ENCODE measurements at places on chromosomes 5 and 9. TPM values are rescaled to one million over a fixed set of nuclear protein-coding genes. Genes with fewer than 3 reads are reported as not detected.
A peak's percentile ranks its signal among the peaks of the same experiment; 100 is the strongest.

DNA sequence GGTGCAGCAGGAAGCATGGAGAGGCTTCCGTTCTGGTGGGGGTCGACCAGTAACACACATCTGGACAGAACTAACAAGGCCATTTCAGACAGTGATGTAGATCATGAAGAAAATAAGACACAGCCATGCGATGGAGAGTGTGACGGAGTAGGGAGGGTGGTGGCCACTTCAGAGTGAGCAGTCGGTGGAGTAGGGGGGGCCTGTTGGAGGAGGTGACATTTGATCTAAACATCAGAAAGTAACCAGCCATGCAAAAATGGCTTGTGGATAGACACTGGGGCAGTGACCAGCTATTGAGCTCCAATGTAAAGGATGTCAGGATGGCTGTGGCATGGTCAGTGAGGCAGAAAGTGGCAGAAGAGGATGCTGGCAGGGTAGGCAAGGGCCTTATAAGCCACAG lies 65.9 kb downstream of the PPARGC1B start:
- no peak for DNase-seq

DNA sequence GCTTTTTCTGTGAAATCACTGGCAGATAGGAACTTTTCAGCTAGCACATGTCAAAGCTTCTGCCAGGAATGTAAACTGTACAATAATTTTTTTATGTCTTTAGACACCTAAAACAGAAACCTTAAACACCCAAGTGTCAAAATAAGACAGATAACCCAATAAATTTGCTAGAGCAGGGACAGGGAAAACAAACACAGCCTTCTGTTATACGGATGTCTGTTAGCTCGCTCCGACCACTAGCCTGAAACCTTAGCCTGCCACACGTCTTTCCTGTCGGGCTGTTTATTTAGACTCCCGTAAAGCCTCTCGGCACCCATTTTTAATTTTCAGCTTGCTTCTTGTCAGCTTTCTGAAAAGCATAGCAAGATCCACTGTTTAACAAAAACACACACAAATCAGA lies 355.4 kb upstream of the SLC24A2 start:
- DNase-seq, result no peak

DNA sequence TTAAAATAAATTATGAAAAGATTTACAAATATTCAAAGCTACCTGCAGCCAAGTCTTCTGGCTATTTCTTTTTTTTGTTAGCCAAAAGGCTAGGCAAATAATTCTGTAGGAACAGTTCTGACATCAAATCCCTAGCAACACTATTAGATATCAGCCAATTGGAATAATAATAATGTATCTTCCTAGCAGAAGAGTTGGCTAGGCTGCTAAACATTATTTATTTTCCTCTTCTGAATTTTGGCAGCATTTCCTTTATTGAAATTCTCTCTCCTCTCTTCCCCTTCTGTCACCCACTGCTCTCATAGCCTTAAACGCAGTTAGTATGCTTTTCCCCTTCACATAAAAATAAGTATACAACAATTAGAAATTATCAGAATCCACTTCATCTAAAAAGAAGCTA lies 42.6 kb downstream of the ZDHHC21 start:
- no peak for DNase-seq

- peak; percentile 31 for DNase-seq
These were observed 158.0 kb downstream of the DEPDC1B start for GRCh38 chr5:60541980-60542379.

- DNase-seq, result no peak
These were observed 344.8 kb upstream of the RPS23 start for GRCh38 chr5:82622711-82623514.

- DNase-seq, result no peak
These were observed 4.8 kb downstream of the KIAA0825 start for GRCh38 chr5:94613583-94613982.

- DNase-seq, result peak; percentile 83
These were observed at the start of gene MAPK9 for GRCh38 chr5:180291943-180292831. MAPK9 (minus strand) TSS chr5:180292083; CDS start chr5:180280561, 11,522 bp downstream.

DNA sequence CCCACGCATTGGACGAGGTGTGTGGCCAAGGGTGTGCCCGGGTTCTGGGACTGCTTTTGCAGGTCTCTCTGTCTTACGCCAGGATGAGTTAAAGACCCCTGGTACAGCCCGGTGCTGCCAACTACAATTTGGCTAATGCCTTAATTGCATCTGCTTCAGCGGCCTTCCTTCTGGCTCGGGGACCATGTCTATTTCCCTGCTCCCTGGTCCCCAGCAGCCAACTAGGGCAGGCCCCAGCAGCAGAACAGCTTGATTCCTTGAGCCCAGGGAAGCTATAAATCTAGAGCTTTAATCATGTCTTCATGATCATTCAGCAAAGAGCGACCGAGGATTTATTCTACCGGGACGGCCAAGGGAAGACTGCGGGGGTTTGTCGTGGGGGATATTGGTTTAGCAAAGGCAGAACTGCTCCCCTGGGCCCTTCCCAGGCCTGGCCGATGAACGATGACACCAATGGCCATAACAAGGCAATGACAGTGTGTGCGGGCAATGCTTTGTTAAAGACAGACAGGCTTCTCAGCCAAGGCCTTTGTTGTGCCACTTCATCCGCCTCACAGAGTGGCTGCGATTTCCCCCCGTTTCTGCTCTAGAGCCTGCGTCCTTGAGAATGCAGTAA lies 51.4 kb downstream of the CFAP77 start:
- DNase-seq, result no peak

GRCh38 chr9:84057662-84058061 lies 77.1 kb downstream of the RMI1 start:
- no peak for DNase-seq

- DNase-seq, result peak; percentile 68
These were observed 18.3 kb upstream of the PHYHD1 start for GRCh38 chr9:128902351-128903078.

GRCh38 chr5:141585594-141585993 lies 33.2 kb downstream of the DIAPH1 start:
- DNase-seq, result no peak

- no peak for DNase-seq
These were observed 24.4 kb upstream of the GRPEL2 start for GRCh38 chr5:149320791-149321330.

- peak; percentile 48 for DNase-seq
These were observed 401.3 kb downstream of the ENC1 start for GRCh38 chr5:74239261-74239660.

- no peak for DNase-seq
These were observed 40.0 kb upstream of the CDK5RAP2 start for GRCh38 chr9:120619751-120620655.

GRCh38 chr5:50856401-50857119 lies 190.1 kb downstream of the PARP8 start:
- DNase-seq, result no peak

DNA sequence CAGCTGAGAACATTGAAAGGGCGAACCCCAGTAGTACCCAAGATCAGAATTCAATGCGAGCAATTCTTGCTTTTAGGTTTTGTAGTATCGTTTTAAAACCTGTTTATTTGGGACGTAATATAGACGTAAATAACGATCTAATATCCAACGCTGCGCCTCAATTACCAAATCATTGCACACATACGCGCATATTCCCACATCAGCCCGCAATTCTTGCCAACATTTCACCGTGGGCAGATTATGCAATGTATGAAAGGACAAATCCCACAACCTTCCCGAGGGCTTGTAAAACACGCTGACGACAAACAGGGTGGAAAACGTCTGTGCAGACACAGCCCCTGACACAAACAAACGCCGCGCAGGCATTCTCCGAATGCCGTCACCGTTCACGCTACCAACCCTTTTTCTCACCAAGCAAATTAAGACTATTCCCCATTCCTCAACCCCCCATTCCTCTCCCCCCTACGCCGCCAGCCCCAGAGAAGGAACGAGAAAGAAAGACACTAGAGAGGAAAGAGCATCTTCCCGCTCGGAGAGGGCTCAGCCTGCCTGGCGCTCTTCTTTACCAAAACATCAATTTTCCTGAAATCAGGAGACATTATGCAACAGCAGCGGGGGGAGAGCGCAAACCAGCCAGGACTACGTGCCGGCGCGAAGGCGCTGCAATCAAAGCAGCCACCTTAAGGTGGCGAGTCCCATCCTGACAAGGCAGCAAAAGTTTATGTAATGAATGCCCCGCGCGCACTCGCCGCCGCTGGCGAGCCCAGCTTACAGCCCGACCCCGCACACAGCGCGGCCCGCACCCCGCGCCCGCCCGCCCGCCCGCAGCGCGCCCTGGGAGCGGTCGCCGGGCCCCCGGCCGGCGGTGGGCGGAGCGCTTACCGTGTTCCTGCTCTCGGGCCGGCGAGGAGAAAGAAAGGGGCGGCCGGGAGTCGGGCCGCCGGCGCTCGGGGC lies 597 bp downstream of the NFIL3 start:
- peak; percentile 93 for DNase-seq

- DNase-seq, result no peak
These were observed 14.7 kb downstream of the SLC45A2 start for GRCh38 chr5:33969572-33970452.

GRCh38 chr5:67149057-67149950 lies 47.3 kb downstream of the CD180 start:
- DNase-seq, result no peak

DNA sequence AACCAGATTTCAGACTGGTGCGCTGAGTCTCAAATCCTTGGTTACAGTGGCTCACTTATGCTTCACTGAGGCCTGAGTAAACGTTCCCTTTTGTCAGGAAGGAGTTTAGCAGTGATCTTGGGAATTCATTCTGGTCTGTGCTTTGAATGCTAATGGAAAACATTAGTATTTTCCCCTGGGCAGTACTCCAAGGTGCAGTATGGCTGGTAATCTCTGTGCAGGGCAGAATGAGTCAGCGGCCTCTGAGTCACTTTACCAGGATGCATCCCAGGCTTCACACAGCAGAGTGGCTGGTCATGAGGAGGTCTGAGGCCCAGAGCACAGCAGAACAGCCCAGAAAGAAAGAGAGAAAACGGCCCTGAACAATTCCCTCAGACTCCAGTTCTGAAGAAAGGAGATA lies 54.0 kb downstream of the PCA3 start:
- no peak for DNase-seq

GRCh38 chr5:112951124-112951702 lies 25.4 kb upstream of the DCP2 start:
- no peak for DNase-seq

- DNase-seq, result no peak
These were observed 9.1 kb downstream of the TGFBR1 start for GRCh38 chr9:99114049-99114440.

GRCh38 chr9:27278374-27278773 lies 18.6 kb downstream of the EQTN start:
- no peak for DNase-seq

DNA sequence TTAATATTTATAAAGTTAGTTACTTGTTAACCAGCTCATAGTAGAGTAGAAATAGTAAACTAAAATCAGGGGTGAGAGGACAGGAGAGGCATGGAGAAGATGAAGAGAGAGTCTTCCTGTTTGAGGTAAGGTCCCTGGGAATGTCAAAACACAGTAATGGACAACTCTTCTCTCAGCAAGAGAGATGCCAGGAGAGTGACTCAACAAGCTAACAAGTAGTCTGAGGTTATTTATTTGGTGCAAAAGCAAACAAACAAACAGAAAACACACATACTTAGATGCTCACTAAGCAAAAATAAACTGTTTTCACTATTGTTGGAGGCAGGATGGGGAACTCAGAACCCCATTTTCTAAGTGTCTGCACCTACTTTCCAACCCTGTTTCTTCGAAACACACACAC lies 333.2 kb upstream of the RFX3 start:
- DNase-seq, result no peak

DNA sequence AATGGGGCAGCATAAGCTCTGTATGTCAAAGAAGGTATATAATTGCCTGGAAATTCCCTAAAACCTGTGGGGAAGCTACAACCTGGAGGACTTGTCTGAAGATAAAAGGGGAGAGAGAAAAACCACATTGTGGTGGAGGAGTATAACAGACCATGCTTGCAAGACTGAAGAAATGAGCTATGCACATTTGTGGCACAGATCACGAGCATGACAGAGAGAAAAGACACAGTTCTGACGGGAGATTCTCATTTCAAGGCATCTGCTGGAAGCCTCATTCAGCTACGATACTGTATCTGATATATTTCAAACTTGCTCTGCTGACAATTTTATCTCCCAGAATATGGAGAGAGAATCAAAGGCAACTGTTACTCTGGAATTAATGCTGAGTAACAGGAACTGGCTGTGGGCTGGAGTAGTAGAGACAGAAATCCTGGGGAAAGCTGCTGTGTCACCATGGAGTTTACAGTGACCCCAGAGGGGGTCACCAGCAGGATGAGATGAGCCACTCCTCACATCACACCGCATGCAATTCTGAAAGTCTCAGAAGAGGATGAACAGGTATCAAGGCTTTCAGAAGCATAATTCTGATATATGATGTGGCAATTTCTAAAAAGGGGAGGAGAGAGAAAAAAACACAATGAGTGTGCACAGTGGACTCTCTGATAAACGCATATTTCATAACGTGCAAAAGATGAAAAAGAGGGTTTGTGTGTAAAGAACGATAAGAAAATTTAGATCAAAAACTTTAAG lies 528.8 kb downstream of the IRX1 start:
- no peak for DNase-seq

- no peak for DNase-seq
These were observed 161.9 kb downstream of the CDH6 start for GRCh38 chr5:31355337-31355736.

GRCh38 chr9:108191065-108191464 lies 664.7 kb downstream of the ACTL7B start:
- peak; percentile 26 for DNase-seq

DNA sequence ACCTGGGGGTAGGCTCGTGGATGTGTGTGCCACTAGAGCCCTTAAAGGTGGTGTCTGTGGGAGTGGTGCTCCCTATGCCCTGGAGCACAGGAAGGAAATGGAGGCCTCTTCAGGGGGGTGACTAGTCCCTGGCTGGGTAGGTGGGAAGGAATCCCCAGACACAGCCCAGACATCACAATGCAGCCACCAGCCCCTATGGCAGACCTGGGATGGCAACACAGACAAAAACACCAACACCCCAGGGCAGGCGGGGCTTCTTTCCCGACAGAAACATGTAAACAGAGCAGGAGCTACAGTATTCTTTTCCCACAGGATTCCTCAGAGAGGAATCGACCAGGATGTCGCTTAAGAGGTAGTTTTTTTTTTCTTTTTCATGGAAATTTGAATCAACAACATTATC lies 10.4 kb upstream of the NR5A1 start:
- no peak for DNase-seq

Gene MSX2
- total RNA-seq, result not detected

Gene OR1Q1
- not detected for total RNA-seq

Gene MLANA
- total RNA-seq, result not detected

Gene TXNDC8
- total RNA-seq, result not detected

Gene CLIC3
- total RNA-seq, result 132 TPM

Gene MARVELD2
- 30.9 TPM for total RNA-seq

Gene COL15A1
- total RNA-seq, result 1.0 TPM

Gene TAL2
- not detected for total RNA-seq

Gene TERT
- not detected for total RNA-seq

Gene ACSL6
- 0.61 TPM for total RNA-seq

Gene GPR151
- not detected for total RNA-seq

Gene SPATA31A3
- total RNA-seq, result not detected

Gene PDCD1LG2
- 3.0 TPM for total RNA-seq

Gene PIK3R1
- 112 TPM for total RNA-seq

Gene ANKRD20A1
- 0.98 TPM for total RNA-seq

Gene IL5
- total RNA-seq, result not detected

Gene CTNND2
- total RNA-seq, result 1.1 TPM

Gene PDE6A
- not detected for total RNA-seq

Gene SPATA31C1
- not detected for total RNA-seq

Measured in upper lobe of left lung (tissue), 6 donors.